WTC11 (cell line): ENCODE measurements at places on chromosomes 1 and 21.
A peak's percentile ranks its signal among the peaks of the same experiment; 100 is the strongest.

GRCh38 chr1:99438656-99439230 lies 174.5 kb downstream of the PLPPR4 start:
- no peak for DNase-seq

DNA sequence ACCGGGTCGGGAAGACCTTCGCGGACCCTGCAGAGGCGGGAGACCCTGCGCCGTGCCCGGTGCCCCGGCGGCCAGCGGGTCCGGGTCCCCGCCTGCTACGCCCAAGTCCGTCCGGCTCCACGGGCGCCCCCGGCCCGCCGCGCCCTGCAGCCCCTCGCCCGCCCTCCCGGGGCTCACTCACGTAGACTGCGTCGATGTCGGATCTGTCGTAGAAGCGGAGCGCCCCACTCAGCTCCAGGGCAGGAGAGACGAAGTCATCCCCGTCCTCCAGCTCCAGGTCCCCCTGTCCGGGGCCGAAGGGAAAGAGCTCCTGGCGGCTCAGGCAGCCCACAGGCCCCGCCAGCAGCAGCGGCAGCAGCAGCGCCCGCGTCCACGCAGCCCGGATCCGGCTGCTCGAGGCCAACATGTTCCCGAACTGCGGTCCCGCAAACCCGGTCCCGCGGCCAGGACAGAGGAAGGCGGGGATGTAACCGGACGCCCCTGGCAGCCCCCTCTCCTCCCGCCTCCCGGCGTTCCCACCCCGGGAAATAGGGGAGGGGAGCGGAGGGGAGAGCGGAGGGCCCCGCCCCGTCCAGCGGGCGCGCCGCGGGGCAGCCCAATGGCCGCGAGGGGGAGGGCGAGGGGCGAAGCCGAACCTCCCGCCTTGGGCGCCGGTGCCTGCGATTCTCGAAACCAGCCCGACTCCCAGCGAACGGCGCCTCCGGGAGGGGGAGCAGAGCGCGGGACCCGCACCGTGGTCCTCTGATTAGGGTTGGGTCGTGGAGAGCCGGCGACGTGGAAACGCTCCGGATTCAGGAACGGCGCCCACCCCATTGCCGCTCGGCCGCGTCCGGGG lies at the start of gene NID1:
NID1 (minus strand) TSS at position 417 of the 835 bp plus-strand sequence; CDS start at position 406, 11 bp downstream.
- DNase-seq, result peak; percentile 87

DNA sequence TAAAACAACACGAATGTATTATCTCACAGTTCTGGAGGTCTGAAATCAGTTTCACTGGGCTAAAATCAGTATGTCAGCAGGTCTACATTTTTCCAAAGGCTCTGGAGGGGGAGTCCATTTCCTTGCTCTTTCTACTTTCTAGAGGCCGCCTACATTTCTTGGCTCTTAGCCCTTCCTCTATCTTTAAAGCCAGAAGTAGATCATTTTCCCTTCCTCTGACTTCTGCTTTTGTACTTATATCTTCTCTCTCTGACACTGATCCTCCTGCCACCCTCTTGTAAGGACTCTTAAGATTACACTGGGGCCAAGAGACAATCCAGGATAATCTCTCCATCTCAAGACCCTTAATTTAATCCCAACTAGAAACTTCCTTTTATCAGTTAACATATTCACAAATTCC lies 41.4 kb downstream of the MSH4 start:
- DNase-seq, result no peak

DNA sequence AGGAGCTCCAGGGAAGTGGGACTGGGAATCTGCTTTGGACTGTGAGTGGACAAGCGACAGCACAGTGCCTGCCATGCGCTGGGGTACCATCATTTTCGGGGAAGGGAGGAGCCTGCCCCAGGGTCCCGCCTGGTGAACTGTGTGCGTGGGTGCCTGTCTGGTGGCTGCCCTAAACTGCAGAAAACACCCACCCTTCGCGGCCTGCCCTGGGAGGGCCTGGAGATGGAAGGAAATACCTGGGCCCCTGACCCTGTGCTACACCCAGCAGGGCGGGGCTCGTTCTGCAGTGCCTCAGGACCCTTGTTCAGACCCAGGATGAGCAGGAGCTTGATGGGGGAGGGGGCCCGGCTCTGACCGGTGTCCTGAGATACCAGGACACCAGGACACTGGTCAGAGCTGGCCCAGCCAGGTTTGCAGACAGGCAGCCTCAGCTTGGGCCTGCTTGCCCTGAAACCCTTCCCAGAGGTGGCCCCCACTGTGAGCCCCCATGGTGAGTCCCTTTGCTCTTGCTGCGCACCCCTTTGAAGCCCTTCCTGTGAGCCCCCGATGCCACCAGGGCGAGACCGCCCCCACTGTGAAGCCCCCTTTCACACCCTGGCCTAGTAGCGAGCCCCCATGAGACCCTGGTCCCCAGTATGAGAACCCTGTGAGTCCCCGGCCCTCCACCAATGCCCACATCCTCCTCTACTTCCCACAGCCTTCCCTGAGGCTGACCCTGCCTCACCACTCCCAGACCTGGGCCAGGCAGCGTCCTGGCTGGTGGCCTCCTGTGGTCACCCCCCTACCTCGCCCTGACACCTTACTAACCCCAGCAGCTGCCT lies 2.6 kb downstream of the GJC2 start:
- peak; percentile 8 for DNase-seq

- DNase-seq, result no peak
These were observed 2.2 kb downstream of the C1QTNF12 start for GRCh38 chr1:1244192-1244811.
